Progenitor cell of endocrine pancreas (in vitro differentiated cells): ENCODE measurements at places on chromosomes 5 and 9. TPM values are rescaled to one million over a fixed set of nuclear protein-coding genes. Genes with fewer than 3 reads are reported as not detected.

The GABRA1 gene
- total RNA-seq = 0.19 TPM in 1 of 2 replicates, not detected in the other

The CDHR2 gene
- total RNA-seq = 1.5 and 1.6 TPM in 2 replicates

The FOXD4L4 gene
- total RNA-seq = 0.16 and 0.19 TPM in 2 replicates

The DIPK1B gene
- total RNA-seq = 51.3 and 52.9 TPM in 2 replicates

DNA sequence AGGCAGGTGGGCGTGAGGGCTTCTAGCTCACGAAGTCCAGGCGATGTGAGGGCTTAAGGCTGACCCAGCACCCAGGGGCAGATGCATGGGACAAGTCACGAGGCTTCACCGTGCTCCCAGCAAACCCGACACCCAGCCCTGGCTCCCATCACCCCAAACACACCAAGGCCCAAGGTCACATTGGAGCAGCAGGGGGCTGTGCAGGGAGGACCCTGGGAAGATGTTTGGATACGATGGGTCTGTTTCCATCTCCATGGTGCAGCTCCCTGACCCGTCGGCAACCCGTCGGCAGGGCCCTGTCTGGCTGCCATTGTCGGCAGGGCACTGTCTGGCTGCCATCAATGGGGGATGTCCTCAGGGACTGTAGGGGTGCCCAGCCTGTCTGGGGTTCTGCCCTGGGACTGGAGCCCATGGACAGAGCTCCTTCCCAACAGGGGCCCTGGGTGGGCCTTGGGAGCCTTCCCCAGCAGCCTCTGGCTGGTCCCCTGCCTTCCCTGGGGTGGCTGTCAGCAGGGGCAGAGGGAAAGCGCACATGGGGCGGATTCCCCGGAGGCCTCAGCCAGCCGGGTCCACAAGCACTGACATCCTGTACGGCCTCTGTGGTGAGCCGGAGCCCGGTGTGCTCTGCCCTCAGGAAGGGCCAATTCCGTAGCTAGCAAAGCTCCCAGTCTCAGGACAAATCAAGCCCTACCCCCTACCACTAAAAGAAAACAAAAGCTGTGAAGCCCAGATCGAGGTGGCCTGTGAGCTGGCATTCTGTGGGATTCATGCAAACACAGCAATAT is 47.1 kb downstream of the NACC2 start:
- H3K36me3 ChIP-seq = peaks cover 5% of the 10 kb centered on the region
- DNase-seq = no peak
- no peaks in the 10 kb centered on the region for H3K27me3 ChIP-seq
- peaks cover 4% of the 10 kb centered on the region for H3K4me1 ChIP-seq
- H3K4me3 ChIP-seq = no peak overlapping the region

DNA sequence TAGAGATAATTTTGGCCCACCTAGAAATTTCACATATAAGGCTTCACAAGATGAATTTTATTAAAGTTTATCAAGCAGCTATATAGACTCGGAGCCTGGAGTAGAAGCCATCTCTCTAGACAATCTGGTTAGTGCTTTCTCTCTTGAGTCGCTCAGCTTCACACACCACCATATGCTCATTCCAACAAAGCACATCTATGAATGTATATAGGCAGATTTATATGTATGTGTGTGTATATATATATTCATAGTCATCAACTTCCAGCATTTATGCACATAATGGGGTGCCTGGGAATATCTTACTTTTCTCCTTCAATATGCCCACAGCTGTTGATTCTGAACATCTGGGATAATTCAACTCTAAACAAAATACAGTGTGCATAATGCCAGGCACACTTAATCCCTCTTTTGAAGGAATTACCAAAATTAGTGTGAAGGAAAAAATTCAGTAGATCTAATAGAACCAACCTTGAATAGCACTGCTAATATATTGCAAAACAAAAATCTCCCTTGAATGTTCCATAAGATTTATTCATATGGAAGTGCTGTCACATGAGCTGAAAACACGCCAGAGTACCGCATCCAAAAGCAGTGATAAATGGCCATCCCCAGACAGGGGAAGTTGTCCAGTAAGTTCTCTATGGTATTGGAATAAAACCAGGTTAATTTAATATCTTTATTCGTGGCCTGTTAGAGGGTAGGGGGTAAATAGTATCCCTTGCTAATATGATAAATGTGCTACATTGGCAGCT is 56.0 kb upstream of the MOCS2 start:
- H3K4me3 ChIP-seq = no peak overlapping the region
- H3K27me3 ChIP-seq = no peaks in the 10 kb centered on the region
- H3K36me3 ChIP-seq = no peaks in the 10 kb centered on the region
- no peak overlapping the region for H3K27ac ChIP-seq

GRCh38 chr9:20702570-20702969 is 18.5 kb downstream of the FOCAD start:
- H3K4me1 ChIP-seq = peaks cover 12% of the 10 kb centered on the region
- H3K4me3 ChIP-seq = no peak overlapping the region
- H3K36me3 ChIP-seq = peaks cover 2% of the 10 kb centered on the region

DNA sequence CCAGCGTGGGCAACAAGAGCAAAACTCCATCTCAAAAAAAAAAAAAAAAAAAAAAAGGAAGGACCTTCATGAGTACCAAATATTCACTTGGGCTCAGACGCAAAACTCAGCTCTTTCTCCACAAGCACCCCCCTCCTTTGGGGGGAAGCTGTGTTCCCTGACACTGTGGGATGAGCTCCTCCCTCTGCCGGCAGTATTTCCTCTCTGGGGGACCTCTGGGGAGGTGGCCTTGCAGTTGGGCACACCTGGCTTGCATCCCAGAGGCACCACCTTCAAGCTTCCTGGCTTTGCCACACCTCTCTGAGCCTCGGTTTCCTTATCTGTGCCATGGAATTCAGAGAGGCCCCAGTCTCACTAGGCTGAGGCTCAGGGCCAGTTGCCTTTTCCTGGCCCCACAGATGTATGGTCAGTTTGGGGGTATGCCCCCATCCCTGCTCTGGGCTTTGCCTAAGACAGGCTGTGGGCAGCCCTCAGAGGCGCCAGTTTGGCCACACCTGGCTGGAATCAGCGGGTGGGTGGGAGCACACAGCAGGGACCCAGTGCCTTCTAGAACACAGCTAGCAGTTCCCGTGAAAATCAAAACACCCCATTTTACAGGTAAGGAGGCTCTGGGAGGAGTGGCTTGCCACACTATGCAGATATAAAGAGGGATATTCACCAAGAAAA is 157.5 kb upstream of the IER5L start:
- H3K36me3 ChIP-seq = no peaks in the 10 kb centered on the region
- peaks cover 4% of the 10 kb centered on the region for H3K27me3 ChIP-seq
- peaks cover 22% of the 10 kb centered on the region for H3K4me1 ChIP-seq
- peak overlapping the region; percentile 98 for H3K27ac ChIP-seq

- no peak for DNase-seq
- H3K36me3 ChIP-seq = no peaks in the 10 kb centered on the region
- H3K27me3 ChIP-seq = peaks cover 5% of the 10 kb centered on the region
- no peak overlapping the region for H3K4me3 ChIP-seq
- no peak overlapping the region for H3K27ac ChIP-seq
Measured at GRCh38 chr5:111933086-111933485, 176.1 kb upstream of the NREP start.

- peaks cover 3% of the 10 kb centered on the region for H3K36me3 ChIP-seq
- no peak for DNase-seq
- no peak overlapping the region for H3K4me3 ChIP-seq
Measured at GRCh38 chr9:19451240-19452087, 42.7 kb downstream of the ACER2 start.

DNA sequence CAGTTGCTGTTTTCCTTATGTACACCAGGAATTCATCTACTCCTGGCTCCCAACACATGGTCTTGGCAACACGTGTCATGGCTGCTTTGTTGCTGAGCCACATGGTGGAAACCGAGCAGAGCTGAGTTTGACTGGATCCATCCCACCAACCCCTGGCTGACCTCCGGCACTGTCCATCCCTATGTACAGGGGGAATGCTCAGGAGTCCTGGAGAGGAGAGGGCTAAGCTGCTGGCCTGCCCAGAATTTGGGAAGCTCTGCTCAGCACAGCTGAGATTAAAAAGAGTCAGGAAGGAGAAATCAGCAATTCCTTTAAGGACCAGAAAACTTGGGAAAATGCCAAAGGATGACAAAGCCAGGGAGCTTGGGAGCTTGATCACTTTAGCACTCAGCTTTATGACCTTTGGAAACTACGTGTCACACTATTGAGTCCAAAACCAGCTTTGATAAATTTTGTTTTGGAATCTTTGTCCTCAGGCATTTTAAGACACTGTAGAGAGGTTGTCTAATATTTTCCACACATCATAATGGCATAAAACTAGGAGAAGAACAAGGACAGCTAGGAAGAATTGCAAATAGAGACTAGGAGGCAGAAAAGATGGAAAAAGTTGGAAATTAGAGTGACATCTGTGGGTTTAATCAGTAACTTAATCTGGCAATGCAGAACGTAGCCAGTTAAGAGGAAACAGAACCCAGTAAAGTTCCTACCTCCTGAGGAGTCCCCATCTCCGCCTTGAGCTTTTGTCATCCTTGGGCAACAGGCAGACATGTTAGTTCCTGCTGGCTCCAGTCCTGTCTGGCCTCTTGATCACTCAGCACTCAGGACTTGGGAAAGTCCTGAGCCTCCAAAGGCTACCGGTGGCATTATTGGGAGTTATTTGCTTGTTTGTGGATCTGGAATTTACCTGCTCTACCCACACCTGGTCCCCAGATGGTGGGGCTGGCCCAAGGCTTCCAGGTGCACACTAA is 62.5 kb upstream of the PLPP1 start:
- no peaks in the 10 kb centered on the region for H3K36me3 ChIP-seq
- H3K4me1 ChIP-seq = peaks cover 15% of the 10 kb centered on the region
- peaks cover 3% of the 10 kb centered on the region for H3K27me3 ChIP-seq
- DNase-seq = no peak
- no peak overlapping the region for H3K4me3 ChIP-seq
- H3K27ac ChIP-seq = no peak overlapping the region

GRCh38 chr5:31397926-31398557 is 133.9 kb downstream of the DROSHA start:
- no peak overlapping the region for H3K4me3 ChIP-seq
- no peak for DNase-seq
- H3K36me3 ChIP-seq = peaks cover 6% of the 10 kb centered on the region
- peaks cover 14% of the 10 kb centered on the region for H3K4me1 ChIP-seq
- H3K27me3 ChIP-seq = peaks cover 4% of the 10 kb centered on the region

GRCh38 chr5:173258466-173258865 is 23.5 kb upstream of the NKX2-5 start:
- no peaks in the 10 kb centered on the region for H3K36me3 ChIP-seq
- H3K27ac ChIP-seq = no peak overlapping the region
- peaks cover 53% of the 10 kb centered on the region for H3K27me3 ChIP-seq
- no peaks in the 10 kb centered on the region for H3K4me1 ChIP-seq
- H3K4me3 ChIP-seq = no peak overlapping the region

GRCh38 chr5:16812911-16813310 is 123.2 kb downstream of the MYO10 start:
- H3K4me1 ChIP-seq = peaks cover 20% of the 10 kb centered on the region
- no peak overlapping the region for H3K27ac ChIP-seq
- DNase-seq = no peak
- peaks cover 5% of the 10 kb centered on the region for H3K36me3 ChIP-seq

DNA sequence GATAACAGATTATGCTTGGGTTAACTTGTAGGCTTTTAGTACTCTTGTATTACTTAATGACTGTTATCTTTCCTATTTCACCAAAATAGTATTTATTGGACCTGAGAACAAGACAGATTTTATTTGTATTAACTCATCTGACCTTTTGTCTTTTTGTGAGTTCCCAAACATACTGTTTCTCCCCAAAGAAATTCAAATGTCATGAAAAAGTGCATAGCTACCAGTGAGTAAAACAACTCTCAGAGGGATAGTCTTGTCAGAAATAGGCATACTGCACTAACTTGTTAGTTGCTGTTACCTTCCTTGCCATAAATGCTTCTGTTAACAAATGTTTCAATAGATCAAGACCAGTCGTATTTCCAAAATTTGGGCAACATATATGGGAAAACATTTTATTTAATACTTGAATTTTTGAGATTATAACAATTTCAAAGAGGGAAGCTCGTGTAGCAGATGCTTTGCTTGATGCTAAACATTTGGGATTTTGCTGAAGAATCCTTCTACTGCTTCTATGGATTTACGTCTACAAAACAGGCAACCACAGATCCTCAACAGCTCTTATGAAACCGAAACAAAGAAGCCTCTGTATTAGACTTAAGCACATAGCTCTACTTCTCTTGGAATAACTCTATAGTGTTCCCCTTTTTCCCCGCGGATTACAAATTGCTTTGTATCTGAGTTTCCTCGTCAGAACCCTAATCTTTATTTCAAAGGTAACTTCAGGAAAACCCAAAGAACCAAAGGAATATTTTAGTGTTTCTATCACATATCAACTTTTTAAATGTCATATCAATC is 248.8 kb downstream of the MCTP1 start:
- H3K4me3 ChIP-seq = no peak overlapping the region
- H3K27me3 ChIP-seq = no peaks in the 10 kb centered on the region
- no peak overlapping the region for H3K27ac ChIP-seq
- no peaks in the 10 kb centered on the region for H3K36me3 ChIP-seq
- peaks cover 7% of the 10 kb centered on the region for H3K4me1 ChIP-seq

- H3K27me3 ChIP-seq = peaks cover 9% of the 10 kb centered on the region
- peaks cover 2% of the 10 kb centered on the region for H3K4me1 ChIP-seq
- H3K27ac ChIP-seq = no peak overlapping the region
- no peaks in the 10 kb centered on the region for H3K36me3 ChIP-seq
Measured at GRCh38 chr9:125991886-125992529, 244.8 kb downstream of the PBX3 start.

DNA sequence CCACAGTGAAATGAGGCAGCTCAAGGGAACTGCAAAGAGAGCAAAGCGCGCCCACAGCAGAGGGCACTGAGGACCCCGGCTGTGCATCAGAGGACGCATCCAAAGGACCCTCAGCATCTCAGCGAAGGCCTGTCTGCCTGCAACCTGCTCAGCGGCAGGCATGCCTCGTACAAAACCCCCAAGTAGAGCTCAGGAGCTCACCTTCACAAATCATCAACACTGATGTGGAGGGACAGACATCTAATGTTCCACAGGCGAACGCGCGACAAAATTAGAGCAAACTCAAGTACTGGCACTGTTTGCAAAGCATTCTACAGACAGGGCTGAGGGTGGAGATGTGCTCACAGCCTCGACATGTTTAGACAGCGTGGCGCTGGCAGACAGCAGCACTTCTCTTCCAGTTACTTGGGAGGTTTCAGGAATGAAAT is 81.0 kb downstream of the DCP2 start:
- H3K27me3 ChIP-seq = no peaks in the 10 kb centered on the region
- H3K27ac ChIP-seq = no peak overlapping the region
- H3K4me3 ChIP-seq = no peak overlapping the region
- DNase-seq = no peak

DNA sequence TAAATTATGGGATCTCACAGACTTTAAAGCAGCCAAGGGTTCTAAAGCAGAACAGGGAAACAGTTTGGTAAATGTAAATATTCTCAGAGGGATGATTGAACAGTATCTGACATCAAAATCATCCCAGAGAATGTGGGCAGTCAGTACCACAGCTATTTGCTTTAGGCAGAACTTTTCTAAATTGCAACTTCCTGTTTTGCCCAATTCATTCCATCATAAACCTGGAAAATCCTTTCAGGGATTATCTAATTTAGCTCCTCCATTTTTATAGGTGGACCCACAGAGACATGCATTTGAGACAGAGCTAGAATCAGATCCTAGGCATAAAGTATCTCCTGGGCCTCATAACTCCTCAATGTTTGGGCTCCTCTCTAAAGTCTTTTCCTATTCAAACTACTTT is 12.4 kb downstream of the NR6A1 start:
- no peak for DNase-seq
- H3K27me3 ChIP-seq = no peaks in the 10 kb centered on the region
- H3K27ac ChIP-seq = peak overlapping the region; percentile 87
- no peaks in the 10 kb centered on the region for H3K36me3 ChIP-seq
- peaks cover 78% of the 10 kb centered on the region for H3K4me1 ChIP-seq
